ENCODE measurements at places on chromosomes 16 and 17.

DNA sequence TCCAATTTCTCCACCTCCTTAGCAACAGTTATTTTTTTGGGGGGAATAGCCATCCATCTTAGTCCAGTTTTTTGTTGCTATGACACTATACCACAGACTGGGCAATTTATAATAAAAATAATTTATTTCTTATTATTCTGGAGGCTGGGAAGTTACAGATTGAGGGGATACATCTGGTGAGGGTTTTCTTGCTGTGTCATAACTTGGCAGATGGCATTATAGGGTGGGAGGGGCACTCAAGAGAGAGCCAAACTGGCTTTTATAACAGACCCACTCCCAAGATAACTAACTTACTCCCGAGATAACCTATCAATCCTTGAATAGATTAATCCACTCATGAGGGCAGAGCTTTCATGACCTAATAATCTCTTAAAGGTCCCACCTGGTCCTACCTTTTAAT, 84.2 kb downstream of the ABCA8 start:
- no peak for DNase-seq

- no peak for DNase-seq
Observed at GRCh38 chr17:4499431-4500190, 930 bp downstream of the SPNS2 start.

GRCh38 chr17:81869221-81870130, 1.7 kb downstream of the ARHGDIA start:
- DNase-seq, result no peak

GRCh38 chr17:51778842-51779241, 379.7 kb downstream of the CA10 start:
- no peak for DNase-seq

GRCh38 chr17:29546830-29547229, 20.0 kb downstream of the ABHD15 start:
- no peak for DNase-seq

DNA sequence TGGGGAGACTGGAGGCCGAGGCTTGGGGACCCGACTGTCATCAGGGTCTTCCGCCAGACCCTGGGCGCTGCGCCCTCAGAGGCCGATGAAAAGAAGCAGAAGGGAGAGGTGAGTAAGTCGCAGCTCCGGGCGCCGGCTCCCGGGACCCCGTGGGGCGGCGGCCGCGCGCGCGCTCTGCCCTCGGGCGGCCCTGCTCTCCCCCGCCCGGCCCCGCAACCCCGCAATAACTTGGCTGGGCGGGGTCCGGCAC, 392 bp upstream of the ABHD15 start:
- DNase-seq, result no peak

DNA sequence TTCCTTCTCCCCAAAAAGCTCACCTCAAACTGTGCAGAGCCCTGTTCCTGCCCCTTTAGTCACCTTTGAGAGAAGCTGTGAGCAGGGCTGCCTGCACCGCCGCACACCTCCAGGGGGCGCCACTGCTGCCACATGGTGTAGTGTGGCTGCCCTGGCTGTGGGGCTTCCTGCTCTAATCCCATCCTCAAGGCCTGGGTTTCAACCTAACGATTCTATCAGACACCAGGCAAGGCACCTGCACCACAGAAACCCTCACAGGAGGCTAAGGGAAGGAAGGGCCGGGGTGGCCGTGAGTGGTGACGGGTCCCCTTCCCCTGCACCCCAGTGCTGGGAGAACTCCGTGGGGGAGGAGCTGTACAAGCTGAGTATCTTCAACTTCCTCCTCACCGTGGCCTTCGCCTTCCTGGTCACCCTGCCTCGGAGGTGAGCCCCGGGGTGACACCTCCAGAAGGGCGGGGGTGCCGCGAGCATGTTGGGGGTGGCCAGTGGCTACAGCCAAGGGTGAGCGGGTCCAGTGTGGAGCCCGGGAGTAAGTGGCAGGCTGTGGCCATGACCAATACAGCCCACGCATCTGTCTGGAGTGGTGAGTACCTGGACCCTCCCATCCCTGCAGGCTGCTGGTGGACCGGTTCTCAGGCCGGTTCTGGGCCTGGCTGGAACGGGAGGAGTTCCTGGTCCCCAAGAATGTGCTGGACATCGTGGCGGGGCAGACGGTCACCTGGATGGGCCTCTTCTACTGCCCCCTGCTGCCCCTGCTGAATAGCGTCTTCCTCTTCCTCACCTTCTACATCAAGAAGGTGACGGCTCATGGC, 7.0 kb downstream of the TMC8 start:
- no peak for DNase-seq

DNA sequence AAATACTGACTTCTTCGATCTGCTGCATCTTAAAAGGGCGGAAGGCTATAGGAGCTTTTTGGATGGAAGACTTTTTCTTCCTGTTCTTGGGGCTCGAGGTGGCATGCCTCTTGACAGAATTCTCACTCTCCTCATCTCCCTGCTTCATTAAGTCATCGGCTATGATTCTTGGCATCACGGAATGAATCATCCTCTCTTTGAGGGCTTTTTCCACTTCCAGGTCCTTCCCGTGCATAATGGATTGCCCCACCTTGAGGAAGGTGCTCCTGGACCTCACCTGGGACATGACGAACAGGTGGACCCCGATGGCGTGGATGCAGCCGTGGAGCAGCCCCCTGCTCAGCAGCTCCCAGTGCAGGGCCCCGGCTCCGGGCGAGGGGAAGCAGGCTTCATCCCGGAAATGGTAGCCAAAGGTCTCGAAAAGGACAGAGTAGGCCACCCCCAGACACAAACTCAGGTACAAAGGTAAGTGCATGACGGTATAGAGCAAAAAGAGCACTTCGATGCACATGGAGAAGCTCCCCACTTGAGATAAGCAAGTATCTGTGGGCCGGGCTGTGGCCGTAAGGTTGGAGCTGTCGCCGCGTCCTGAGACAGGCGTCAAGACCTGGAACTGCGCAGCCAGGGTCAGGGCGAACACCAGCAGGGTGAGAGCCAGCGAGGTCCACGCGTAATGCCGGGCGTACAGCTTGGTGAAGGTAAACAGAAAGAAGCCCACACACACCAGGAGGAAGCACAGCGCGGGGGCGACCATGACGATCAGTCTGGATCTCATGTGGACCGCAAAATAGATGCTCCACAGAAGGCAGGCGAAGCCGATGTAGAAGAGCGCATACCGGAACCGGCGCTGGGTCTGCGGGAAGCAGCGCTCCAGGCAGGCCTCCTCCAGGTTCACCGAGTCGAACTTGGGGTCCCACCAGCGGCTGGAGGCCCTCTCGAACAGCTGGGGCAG, 1.7 kb downstream of the ADCY9 start:
- DNase-seq, result no peak

DNA sequence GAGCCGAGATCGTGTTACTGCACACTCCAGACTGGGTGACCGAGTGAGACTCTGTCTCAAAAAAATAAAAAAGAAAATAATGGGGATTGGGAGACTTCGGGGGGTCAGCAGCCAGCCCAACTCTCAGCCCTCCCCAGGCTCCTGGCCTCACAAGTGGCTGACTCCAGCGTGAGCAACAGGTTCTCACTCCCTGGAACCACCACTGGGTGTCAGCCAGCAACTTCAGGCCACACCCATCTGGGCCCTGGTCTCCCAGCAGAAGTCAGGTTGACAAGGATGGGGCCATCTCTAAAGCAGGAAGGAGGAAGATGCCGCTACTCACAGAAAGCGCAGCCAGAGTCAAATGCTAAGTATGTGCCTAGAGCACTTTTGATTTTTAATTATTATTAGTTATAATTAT, 139.4 kb downstream of the C16orf78 start:
- no peak for DNase-seq

DNA sequence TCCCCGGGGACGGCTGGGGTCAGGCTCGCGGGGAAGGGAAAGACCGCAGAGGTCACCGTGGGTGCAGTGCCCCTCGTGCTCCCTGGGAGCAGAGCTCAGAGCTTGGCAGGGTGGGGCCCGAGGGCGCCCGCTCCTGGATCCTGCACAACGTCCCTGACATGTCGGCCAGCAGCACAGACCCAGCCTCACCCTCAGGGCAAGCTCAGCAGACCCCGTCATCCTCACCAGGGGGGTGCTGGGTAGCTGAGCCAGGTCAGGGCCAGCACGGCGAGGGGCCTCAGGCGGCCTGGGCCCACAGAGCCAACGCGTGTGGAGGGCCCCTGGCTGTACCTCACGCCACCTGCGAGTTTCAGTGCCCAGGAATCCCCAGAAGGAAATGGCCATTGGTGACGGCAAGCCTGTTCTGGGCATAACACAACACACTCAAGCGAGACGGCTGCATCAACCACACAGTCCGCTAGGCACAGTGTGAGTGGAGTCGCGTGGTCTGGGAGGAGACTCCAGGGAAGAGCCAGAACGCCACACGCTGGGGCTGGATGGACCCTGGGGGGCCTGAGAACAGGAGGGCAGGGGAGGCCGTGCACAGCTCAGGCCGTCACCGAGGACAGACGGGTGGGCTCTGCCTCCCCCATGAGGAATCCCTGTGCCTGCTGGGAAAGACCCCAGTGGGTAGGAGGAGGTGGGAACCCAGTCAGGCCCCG, 60.3 kb downstream of the ZNF778 start:
- DNase-seq, result no peak

DNA sequence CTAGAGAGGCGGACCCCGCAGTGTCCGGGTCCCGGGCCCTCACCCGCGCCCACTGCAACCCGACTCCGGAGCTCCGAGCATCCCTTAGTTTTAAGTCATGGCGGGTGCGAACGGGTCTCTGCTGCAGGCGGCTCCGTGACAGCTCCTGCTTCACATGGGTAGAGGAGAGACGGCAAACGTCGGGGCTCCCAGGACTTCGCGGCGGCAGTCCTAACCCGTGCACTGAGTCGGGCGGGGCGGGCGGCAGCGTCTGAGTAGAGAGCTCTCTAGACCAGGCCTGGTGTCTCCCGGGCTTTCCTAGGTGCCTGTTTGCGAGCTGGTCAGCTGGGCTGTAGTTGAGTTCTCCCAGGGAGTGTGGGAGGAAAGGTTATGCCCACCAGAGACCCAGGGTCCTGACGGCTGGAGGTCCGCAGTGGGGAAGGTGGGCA, 345 bp downstream of the TSC2 start:
- DNase-seq, result no peak

- DNase-seq, result no peak
Observed at GRCh38 chr17:18917506-18918032, 34.4 kb upstream of the SLC5A10 start.

DNA sequence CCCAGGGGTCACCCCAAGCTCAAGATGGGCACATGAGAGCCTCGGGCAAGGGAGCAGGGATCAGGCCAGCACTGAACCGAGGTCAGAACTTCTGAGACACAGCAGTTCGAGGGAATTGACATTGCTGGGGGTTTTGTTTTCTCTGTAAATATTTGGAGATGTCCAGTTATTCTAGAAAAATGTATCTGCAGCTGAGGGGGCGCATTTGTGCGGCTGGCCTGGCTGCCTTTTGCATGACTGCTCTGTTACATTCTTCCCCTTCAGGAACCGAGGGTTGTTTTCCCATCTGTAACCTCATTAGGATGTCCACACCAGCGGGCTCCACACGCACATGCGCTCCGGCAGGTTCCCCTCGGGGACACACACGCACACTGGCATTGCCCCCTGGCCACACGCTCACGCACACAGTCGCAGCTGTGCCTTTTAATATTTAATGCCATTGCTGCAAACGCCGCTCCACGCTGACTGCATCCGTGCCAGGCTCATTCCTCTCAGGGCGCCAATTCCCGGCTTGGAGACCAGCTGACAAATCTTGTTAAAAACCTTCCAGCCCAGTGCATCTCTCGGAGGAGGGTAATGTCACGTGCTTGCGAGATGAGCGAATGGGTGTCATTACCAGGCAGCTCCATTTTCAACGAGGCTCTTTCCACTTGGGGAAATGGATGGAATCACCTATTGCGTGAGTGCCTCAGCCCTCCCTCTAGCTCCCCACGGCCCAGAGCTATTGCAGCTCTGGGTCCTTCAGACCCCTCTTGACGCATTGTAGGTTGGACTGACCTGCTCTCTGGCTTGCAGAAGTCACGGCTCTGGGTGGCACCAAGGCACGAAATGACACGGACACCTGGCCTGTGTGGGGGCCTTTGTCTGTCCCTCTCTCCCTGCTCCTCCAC, 13.1 kb downstream of the CCR7 start:
- no peak for DNase-seq

- no peak for DNase-seq
Observed at GRCh38 chr16:75488322-75488721, 6.9 kb downstream of the CHST6 start.

DNA sequence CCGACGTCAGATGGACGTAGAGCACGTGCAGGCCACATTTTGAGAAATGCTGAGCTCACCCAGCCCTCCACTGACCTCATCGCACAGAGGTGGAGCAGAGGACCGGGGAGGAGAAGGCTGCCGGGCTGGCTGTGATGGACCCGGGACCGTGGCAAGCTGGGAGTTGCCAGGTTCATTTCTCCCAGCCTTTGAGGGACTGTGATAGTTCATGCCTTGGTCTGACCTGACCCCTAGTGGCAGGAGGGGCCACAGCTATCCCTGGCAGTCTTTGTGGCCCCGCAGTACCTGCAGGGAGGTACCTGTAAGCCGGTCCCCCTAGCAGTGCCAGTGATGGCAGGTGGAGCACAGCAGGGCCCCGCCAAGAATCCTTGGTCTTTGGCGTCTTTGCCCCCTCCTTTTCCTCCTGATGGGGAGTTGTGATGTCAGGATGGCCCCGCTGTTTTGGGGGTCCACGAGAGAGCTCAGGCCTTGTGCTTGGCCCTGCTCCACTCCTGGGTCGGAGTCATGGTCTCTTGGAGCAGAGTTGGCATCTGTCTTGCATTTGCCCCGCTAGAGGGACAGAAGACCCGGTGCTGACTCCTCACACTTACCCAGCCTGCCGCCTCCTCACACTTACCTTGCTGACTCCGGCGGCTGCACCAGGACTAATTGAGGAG, 50.4 kb downstream of the OR1D5 start:
- DNase-seq, result no peak

DNA sequence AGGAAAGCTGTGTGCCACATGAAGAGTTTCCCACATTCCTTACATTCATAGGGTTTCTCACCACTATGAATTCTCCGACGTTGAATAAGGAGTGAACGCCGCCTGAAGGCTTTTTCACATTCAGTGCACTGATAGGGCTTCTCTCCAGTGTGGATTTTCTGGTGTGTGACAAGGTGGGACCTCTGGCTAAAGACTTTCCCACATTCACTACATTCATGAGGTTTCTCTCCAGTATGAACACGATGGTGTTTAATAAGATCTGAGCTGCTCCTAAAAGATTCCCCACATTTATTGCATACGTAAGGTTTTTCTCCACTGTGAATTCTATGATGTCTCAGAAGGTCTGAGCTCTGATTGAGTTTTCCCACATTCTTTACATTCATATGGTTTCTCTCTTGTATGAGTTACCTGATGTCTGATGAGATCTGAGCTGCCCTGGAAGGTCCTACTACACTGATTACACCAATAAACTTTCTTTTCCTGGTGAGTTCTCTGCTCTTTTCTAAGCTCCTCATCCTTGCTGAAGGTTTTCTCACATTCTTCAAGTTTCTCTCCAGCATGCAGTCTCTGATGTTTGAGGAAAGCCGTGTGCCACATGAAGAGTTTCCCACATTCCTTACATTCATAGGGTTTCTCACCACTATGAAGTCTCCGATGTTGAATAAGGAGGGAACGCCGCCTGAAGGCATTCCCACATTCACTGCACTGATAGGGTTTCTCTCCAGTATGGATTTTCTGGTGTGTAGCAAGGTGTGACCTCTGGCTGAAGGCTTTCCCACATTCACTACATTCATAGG, 10.0 kb downstream of the ZNF594 start:
- no peak for DNase-seq

GRCh38 chr17:27360507-27360906, 66.6 kb downstream of the WSB1 start:
- no peak for DNase-seq

- DNase-seq, result no peak
Observed at GRCh38 chr17:7217113-7217987, 2.3 kb downstream of the DLG4 start.
